ENCODE measurements at places on chromosomes 12 and 14.

GRCh38 chr12:98838231-98838647 is 193.1 kb downstream of the APAF1 start:
- peak; percentile 22 for DNase-seq

GRCh38 chr12:26732005-26732908 is 100.7 kb downstream of the ITPR2 start:
- DNase-seq = no peak

DNA sequence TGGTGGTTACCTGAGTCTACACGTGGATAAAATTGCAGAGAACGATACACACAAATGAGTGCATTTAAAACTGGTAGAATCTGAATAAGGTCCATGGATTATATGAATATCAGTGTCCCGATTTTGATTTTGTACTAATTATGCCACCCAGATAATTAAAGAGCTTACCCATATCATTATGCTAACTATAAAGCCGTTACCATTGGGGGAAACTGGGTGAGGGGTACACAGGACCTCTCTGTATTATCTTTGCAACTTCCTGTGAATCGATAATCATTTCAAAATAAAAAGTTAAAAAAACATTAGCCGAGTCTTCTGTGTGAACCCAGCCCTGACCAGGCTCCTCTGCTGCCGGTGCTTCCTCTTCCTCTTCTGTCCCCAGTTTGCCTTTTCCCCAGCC is 107.1 kb downstream of the SMOC1 start:
- no peak for DNase-seq

DNA sequence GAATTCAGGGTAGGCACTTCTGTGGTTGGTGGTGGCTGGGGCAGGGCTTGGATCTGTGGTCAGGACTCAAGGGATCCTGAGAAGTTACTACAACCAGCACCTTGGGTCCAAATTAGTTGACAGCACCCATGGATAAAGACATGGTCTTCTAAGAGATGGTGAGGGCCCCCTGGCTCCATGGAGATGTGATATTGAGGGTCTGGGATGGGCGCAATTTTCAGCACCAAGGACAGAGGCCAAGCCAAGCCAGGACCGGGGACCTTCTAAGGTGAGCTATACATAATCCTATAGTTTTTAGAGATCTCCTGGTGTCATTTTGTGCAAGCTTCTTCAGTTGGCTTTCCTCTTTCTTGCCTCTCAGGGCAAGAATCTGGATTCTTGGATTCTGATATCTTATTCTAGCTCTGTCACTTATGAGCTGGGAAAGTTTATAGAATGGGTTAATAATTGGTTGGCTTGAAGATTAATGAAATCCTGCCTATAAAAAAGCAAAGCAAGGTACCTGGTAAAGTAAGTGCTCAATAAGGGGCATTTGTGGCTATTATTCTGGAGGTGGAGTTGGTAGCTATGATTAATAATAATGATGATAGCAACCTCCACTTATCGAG is 130.1 kb upstream of the LHX5 start:
- DNase-seq = no peak

DNA sequence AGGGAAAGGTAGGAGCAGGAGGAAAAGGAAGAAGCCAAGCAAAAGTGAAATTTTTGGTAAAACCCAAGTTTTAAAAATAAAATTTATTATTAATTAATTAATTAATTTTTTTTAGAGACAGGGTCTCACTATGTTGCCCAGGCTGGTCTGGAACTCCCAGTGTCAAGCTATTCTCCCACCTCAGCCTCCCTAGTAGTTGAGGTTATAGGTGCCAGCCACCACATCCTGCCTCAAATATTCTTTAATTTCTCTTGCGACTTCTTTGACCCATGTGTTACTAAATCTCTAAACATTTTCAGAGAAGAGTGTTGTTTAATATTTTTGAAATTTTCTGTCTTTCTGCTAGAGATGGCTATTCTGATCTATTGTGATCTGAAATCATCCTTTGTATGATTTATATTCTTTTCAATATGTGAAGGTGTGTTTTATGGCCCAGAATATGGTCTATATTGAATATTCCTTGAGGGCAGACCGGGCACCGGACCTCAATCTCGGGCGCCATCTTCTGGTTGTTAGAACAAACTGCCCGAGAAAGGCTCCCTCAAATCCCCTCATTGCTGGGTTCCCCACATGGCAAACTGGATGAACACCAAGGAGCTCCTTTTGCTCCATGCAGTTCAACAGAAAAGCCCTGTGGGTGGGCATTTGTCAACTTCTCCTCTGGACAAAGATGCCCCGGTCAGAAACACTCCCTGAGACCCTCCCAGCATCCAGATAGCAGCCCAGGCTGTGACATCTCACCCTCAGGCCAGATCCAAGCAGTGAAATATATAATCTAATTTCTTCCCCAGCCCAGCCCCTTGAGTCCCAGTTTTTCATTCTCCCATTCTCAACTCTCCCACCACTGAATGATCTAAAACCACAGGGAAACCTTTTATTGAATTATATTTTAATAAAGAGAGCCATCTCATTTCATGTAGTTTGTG is 110.5 kb downstream of the ASCL4 start:
- DNase-seq = peak; percentile 79

DNA sequence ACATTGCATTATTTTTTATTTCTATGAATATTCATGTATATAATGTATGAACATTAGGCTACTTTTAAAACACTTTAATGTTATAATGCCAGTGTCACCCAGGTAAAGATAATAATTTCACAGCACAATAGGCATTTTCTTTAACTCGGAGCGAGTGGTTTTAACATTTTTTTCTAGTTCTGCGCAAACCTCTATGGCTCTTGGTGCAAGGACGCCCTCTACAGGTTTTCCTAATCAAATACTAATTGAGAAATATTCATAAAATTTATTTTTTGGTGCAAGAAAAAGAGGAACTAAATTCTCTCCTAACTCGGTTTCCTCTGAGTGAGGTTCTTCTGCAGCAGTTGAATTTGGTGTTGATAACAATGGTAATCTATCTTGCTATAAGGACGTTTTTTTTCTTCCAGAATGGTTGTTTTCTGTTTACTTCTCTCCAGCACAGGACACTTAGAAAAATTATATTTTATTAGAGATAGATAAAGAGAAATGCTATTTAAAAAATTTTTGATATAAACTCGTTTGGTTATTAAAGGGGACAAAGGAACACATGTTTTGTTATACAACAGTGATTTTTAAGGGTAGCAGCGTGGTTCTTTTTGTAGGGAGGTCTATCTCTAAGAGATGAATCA is 2.4 kb upstream of the WIF1 start:
- DNase-seq = peak; percentile 71

- DNase-seq = no peak
These were observed 20.4 kb upstream of the SPTSSA start for GRCh38 chr14:34482463-34482862.

- DNase-seq = peak; percentile 87
These were observed 25.4 kb downstream of the ZBTB42 start for GRCh38 chr14:104826189-104826860.

DNA sequence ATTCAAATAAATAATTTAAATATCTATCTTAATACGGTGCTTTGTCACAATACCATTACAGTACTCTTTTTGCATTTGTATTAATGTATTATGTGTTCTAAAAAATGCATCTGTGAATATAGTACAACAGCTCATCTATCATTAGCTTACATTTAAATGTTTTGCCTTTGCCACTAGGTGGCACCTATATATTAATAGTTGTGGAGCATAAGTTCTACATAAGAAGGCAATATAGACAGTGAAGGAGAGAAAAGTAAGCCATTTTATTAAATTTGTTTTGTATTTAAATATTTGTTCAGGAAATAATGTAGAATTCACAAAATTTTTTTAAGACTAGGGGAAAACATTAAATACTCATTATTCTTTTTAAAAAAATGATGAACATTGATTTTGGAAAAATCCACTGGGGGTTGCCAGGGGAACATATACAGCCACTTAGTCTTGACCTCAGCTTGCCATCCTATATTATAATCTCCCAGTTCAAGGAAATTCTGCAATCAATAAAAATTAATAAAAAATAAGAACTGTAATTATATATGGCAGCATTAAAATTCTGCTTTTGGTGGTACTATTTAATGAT is 9.8 kb downstream of the CCER1 start:
- peak; percentile 67 for DNase-seq

- no peak for DNase-seq
These were observed 10.2 kb upstream of the EDDM3B start for GRCh38 chr14:20757965-20758364.

GRCh38 chr14:103854822-103855733 is 7.7 kb upstream of the PPP1R13B start:
- DNase-seq = no peak

DNA sequence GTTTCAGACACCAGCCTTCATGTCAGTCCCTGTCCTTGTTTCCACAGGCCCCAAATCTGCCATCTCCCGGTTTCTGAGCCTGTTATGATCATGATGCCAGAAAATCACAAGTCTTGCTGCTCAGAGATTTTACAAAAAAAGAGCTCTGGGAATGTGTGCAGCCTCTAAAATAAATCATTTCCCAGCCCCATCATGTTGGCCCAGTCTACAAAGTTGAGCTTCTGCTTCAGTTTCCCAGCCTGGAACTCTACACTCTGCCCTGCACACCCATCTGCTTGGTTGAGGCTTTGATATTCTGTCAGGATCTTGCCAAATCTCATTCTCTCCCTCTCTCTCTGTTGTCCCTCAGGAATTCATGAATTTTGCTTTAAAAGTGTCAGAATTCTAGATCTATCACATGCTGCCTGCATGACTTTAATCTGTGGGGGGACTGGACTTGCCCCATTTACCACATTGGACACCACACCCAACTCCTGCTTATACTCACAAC is 45.5 kb downstream of the NELL2 start:
- no peak for DNase-seq

DNA sequence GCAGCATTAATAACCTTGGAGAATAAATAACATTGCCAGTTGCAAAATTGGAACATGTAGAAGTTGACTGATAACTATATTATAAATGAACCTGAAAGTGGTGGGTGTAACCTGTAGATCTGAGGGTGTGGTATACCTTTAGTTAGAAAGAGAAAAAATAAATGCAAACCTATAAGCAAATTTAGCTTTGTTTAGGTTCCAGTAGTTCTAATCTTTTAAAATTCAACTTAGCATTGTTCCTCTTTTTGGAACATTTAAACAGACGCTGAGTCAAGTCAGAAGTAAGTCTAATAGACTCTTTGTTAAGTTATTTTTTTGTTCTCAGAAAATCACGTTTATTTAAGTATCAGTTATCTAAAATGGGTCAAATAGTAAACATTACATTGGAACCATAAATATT is 120.0 kb downstream of the DNAI7 start:
- DNase-seq = no peak

GRCh38 chr12:92000597-92000996 is 145.0 kb downstream of the BTG1 start:
- no peak for DNase-seq

- DNase-seq = peak; percentile 12
These were observed 383.1 kb downstream of the EGLN3 start for GRCh38 chr14:33567731-33568130.

DNA sequence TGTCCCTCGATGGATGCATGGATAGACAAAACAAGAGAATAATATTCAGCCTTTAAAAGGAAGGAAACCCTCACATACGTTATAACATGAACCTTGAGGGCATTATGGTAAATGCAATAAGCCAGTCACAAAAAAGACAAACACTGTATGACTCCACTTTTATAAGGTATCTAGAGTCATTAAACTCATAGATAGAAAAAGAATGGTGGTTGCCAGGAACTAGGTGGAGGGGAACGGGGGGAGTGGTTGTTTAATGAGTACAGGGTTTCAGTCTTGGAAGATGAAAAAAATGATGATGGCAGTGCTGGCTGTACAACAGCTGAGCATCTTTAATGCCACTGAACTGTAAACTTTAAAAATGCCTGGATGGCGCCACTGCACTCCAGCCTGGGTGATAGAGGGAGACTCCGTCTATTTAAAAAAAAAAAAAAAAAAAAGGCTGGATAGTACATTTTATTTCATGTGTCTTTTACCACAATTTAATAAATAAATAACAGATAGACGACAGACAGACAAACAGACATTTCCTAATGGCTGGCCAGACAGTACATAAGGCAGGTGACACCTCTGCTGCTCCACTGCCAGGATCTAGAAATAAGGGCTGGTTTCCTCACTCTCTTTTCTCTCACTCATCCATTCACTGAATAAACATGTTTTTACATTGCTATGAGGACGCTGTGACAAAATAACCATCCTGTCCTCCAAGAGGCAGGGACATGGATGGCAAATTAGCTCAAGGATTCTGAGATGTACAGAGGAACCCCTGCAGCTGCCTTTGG is 118.8 kb downstream of the FOXN3 start:
- no peak for DNase-seq

All from GM23248 (cell line).